Right kidney (tissue), 9 donors: ENCODE measurements at places on chromosomes 2 and 18.
A peak's percentile ranks its signal among the peaks of the same experiment; 100 is the strongest.

GRCh38 chr2:214782671-214783070 is 26.8 kb downstream of the BARD1 start:
- DNase-seq, result no peak

GRCh38 chr18:32289483-32290075 is 99.7 kb downstream of the MEP1B start:
- DNase-seq, result no peak

- DNase-seq, result no peak
Measured at GRCh38 chr18:50721006-50721405, 98.8 kb downstream of the MRO start.

GRCh38 chr2:24521162-24521857 is 30.3 kb downstream of the NCOA1 start:
- no peak for DNase-seq

DNA sequence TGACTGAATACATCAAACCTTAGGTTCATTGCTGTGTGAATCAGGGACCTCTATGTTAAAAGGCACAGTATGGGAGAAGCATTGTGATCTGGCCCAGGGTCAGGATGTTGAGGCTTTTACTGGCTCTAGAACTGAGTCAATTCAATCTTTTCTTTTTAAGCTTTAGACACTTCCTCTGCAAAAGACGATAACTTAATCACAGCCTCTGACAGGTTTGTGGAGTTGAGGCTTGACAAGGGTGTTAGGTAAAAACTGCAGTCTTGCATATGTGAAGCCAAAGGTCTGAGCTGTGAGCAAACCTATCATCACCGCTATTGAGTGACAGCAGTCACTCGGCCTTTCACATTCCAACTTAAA is 17.3 kb upstream of the ARHGAP25 start:
- no peak for DNase-seq

DNA sequence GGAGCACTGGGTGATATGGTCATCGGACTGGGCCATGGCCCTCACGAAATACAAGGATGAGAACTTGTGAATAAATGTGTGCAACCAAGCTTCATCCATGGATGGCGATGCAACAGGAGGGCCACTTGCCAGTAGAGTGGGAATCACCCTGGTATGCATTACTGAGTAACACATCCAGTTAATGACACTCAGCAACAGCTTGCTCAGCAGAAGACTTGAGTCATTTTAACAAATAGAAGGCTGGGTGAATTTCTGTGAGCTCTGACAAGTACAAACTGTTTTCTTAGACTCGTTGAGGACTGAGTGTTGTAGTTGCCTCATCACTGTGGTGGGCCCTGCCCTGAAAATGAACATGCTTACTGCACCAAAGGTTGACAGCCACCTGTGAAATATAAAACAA is 221.6 kb downstream of the NCKAP5 start:
- no peak for DNase-seq

- no peak for DNase-seq
Measured at GRCh38 chr18:35514752-35515459, 17.1 kb upstream of the INO80C start.

DNA sequence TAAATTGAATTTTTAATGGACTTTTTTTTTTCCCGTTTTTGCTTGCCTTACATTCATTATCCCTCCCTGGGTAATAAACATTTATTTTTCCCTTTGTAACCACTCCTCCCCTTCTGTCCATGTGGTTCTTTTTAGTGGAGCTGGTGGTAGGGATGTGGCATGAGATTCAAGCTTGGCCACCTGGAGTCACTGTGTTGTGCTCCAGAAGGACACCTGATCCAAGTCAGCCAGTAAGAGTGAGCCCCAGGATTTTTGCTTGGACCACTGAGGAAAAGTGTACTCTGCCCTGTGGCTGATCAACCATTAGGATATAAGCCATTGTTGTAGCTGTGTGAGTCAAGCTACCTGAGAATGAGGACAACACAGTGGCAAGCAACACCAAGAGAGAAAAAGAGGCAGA is 11.1 kb upstream of the ACTR3 start:
- no peak for DNase-seq

DNA sequence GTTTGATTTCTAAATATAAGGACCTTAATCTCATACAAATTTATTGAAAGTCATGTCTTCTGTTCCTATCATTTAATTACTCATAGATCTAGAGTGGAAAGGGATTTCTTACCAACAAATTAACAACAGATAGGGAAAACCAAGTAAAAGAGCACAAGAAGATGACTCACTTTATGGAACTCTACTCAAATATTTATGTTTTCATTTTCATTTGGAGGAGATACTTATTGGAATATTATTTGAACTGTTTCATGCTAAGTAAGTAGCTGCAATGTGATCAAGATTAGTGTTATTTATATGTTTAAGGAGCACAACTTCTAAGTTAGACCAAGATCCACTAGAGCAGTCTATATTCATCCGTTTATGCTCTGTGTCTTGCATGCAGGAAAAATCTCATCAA is 1.3 kb downstream of the NT5C1B start:
- no peak for DNase-seq

- DNase-seq, result no peak
Measured at GRCh38 chr2:209901172-209901571, 101.3 kb upstream of the RPE start.

- no peak for DNase-seq
Measured at GRCh38 chr2:86633155-86633651, 9.5 kb upstream of the RNF103 start.

GRCh38 chr2:172455121-172455515 is 27.7 kb downstream of the ITGA6 start:
- no peak for DNase-seq

DNA sequence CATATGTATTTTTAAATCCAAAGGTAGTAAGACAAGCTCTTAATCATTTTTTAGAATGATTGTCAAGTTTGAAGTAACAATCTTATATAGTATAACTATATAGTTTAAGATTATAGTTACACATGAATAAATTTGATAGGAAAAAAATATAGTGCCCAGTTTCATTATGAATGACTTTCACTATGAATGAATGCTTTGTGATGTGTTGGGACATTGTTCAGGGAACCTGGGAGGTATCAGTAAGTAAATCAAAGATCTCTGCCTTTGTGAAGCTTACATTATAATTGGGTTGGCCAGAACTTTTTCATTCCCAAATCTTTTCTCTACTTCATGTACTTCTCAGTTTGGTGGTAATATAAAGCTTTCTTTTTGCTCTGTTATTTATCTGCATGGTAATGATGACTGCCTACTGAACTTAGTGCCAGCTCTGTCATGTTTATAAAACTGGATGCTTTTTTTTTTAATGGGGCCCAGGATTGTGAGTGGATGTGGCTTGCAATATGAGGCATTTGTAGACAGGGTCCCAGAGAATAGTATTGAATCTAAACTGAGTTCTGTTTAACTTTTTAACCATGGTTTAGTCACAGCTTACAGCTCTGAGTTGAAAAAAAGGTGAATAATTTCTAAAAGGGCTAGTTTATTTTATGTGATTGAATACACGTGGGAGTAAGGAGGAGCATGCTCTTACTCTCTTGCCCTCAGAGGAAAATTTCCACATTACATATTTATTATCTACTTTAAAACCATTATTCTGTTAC is 23.3 kb downstream of the GLS start:
- no peak for DNase-seq

DNA sequence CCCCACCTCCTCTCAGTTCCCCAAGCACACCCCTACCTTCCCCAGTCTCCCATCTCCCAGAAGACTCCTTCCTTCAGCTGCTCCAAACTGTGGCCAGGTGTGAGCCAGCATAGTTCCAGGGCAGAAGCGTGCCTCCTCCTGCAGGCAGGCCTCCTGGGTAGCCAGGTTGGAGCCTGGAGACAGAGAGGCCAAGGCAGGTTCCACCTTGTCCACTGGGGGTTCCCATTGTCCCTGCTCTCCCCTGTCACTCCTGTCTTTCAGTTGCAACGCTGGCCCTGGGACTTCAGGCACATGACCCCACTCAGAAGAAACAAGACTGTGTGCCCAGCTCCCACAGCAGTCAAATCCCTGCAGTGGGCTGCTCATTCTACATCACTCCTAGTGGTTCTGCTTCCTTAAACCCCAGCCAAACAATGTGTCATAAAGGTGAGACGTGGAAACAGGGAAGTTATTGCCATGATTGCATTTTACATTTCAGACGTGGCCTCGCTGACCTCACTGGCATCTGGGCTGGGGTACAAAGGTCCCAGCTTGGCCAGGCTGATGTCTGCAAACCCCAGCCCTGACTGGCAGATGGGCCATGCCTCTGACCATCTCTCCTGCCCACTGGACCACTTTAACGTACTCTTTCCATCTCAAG is 96.5 kb upstream of the BOD1L2 start:
- no peak for DNase-seq

DNA sequence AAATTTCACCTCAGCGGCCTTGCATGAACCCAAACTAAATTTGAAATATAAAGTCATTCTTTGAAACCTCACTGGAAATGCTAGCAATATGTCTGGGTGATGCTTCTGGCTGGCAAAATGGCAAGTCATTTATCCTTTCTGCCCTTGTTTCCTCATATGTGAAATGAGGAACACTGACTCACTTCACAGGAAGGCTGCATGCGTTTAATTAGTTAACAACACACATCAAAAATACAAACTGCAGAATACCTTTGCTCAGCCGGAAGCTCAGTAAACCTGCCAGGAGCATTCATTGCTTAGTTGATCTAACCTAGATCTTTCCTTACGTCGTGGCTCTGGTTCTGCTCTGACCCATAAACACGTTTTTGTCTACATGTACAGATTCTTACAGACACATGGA is 214.2 kb upstream of the ACVR2A start:
- DNase-seq, result no peak

GRCh38 chr18:61949946-61950345 is 57.1 kb upstream of the RNF152 start:
- DNase-seq, result no peak

GRCh38 chr2:201114846-201115245 is 1.1 kb upstream of the CFLAR start:
- DNase-seq, result no peak

GRCh38 chr2:214310319-214310718 is 100.5 kb upstream of the VWC2L start:
- DNase-seq, result no peak

GRCh38 chr2:7703048-7703447 is 785.8 kb downstream of the RNF144A start:
- DNase-seq, result no peak

GRCh38 chr2:222706616-222707015 is 35.2 kb downstream of the MOGAT1 start:
- DNase-seq, result no peak

DNA sequence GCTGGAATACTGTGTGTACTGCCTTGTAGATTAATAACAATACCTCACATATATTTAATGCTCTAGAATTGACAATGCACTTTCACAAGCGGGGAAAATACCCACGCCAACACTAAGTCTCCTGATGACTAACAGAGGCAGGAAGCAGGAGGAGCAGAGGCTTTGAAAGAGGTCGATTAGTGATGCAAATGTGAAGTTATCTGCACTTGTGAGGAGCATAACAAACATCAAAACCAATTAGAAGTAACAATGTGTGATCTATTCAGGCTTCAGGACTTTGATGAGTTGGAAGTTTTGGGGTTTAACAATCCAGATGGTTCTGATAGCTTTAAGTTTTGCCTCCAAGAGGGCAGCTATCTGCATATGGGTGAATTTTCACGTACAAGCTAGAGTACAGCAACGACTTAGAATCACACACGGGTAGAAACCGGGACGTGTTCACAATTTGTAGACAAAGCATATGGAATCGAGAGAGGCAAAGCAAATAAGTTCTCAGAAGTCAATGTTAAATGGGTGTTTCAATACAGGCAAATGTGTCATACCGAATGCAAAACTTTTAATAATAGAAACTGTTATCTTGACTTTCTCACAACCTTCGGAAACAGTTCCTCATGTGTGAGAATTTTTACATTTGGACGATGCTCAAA is 114.5 kb downstream of the METTL8 start:
- no peak for DNase-seq

DNA sequence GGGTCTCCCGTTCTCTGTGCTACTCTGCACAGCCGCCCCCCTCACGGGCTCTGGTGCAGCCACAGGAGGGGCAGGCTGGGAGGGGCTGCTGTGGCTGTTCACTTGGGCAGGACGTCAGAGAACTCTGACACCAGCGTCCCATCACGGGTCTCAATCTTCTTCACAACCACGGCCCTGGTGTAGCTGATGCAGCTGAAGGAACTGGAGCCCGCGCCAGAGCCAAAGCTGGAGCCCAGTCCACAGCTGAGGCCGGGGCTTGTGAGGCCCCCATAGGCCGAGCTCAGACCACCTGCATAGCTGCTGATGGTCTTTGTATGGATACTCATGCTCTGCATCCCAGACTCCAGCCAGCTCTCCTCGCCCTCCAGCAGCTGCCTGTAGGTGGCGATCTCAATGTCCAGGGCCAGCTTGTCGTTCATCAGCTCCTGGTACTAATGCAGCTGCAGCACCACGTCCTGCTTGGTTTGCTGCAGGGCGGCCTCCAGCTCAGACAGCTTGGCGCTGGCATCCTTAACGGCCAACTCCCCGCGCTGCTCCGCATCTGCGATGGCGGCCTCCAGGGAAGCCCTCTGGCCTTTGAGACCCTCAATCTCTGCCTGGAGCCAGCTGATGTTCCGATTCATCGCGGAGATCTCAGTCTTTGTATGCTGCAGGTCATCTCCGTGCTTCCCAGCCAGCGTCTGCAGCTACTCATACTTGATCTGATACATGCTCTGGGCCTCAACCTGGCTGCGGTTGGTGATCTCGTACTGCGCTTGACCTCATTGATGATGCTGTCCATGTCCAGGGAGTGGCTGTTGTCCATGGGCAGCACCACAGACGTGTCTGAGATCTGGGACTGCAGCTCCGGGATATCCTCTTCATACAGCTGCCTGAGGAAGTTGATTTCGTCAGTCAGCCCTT is 7.4 kb upstream of the DUSP19 start:
- no peak for DNase-seq

DNA sequence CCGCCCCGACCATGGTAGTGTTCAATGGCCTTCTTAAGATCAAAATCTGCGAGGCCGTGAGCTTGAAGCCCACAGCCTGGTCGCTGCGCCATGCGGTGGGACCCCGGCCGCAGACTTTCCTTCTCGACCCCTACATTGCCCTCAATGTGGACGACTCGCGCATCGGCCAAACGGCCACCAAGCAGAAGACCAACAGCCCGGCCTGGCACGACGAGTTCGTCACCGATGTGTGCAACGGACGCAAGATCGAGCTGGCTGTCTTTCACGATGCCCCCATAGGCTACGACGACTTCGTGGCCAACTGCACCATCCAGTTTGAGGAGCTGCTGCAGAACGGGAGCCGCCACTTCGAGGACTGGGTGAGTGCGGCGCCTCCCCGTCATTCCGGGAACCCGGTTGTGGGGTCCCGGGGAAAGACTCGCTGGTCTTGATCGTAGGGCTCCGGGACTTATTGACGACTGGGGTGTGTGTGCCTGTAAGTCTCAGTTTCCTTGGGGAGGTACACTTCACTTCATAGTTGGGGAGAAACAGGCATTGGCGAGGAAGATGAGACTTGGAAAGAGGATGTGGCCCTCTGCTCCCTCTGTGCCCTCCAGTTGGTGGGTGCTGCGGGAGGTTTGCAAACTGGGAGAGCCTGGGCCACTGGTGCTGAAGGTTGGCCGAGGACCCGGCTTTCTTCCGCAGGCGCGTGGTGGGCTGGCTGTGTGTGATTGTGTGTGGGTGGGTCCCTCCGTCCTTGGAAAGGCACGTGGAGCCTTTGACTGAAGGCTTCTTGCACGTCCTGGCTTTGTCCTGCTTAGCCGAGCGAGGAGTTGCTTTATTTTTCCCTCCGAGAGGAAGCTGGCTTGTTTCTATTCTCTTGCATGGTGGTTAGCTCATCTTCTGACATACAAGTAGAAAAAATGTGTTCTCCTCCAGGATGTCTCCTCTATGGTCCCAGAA is 886 bp downstream of the PRKCE start:
- DNase-seq, result peak; percentile 76

GRCh38 chr2:29053223-29053622 is 21.1 kb downstream of the PCARE start:
- DNase-seq, result no peak
